ENCODE measurements at places on chromosomes 2 and 18. TPM values are rescaled to one million over a fixed set of nuclear protein-coding genes. Genes with fewer than 3 reads are reported as not detected.

NEDD4L gene
- 39.8 TPM for total RNA-seq

OTX1 gene
- 0.26 TPM for total RNA-seq

SNED1 gene
- total RNA-seq = 1.1 TPM

FBXO15 gene
- total RNA-seq = 0.55 TPM

LPIN1 gene
- total RNA-seq = 11.5 TPM

DNA sequence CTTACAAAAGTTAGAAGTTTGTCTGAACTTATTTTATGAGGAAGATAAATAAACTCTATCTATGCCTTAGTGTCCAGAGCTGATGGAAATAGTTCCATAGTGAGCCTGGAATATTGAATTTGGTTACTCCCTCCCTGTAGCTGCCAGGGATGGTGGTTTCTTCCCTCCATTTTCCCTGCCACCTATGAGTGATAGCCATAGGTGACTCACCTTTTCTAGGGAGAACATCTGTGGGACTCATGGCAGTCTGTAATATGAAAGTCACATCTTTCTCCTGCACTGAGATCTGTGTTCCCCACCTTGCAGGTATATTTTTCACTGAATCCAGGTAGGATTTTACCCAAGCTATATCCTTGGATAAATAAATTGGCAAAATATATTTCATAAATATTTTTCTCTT is 148.8 kb downstream of the TPGS2 start:
- DNase-seq = no peak

GRCh38 chr2:55618025-55618274 is 528 bp upstream of the PPP4R3B start:
- no peak for DNase-seq

- no peak for DNase-seq
Observed at GRCh38 chr2:85887566-85888019, 1.2 kb downstream of the ST3GAL5 start.

- DNase-seq = no peak
Observed at GRCh38 chr2:190584980-190585661, 50.6 kb upstream of the NEMP2 start.

DNA sequence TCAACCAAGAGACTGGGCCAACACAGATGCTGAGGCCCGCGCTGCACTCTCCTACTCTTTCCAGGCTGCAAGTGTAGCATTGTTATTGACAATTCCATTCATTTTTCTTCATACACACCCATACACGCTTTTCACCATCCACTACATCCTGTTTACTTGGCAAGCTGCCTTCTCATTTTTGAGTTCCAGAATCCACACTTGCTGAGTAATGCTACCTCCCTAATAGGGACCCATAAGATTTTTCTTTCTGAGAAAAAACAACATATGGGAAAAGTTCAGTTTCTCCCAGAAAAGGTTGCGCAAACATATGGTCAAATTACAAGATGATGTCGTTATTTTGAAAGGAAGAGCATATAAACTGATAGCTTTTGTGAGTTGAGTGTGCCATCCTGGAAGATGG is 3.3 kb upstream of the NETO1 start:
- no peak for DNase-seq

GRCh38 chr2:42792087-42792582 is 248 bp downstream of the HAAO start:
- no peak for DNase-seq

- DNase-seq = no peak
Observed at GRCh38 chr2:54958717-54959371, 91.4 kb downstream of the RTN4 start.

GRCh38 chr2:40404517-40404916 is 47.4 kb downstream of the SLC8A1 start:
- DNase-seq = no peak

- DNase-seq = peak; percentile 45
Observed at GRCh38 chr2:177724398-177725287, 332.1 kb downstream of the AGPS start.

GRCh38 chr2:223601018-223601417 is 1.1 kb downstream of the SCG2 start:
- no peak for DNase-seq

GRCh38 chr2:6574121-6574520 is 291.6 kb downstream of the CMPK2 start:
- DNase-seq = no peak

DNA sequence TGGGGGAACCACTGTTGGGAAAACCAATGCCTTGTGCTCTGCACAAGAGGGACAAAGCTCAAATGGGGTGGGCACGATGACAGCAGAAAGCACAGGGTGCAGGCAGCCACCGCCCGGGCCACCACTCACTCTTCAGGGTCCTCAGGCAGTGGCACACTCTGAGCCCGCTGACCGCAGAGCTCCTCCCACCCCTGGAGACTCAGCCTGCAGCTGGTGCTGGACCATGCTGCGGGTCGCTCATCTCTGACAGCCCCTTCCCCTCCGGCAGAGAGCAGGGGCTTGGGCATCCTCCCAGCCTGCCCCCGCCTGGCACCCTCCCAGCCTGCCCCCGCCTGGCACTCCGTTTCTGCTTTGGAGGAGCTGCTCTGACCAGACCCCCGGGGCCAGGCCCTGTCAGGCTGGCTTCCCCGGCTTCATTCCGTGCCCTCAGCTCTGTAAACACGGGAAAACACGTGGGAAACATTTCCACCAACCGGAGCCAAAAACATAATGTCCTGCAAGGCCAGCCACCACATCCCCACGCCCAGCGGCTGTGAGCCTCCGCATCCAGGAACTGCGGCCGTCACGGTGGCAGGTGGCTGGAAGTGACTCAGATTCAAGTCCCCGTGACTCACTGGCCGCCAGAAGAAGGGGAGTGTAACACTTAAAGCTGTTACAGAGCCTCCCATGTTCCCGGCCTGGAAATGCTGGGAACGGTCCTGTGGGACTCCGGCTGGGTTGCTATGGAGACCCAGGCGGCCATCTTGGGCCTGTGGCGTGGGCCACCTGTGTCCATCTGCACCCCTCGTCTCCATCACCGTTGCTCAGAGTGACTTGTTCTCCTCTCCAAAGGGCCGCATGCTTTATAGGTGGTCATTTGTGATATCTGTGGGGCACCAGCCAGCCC is 6.8 kb upstream of the SNED1 start:
- peak; percentile 63 for DNase-seq

All from H7 (cell line).